ENCODE measurements at places on chromosomes 11 and 22. TPM values are rescaled to one million over a fixed set of nuclear protein-coding genes. Genes with fewer than 3 reads are reported as not detected.

DNA sequence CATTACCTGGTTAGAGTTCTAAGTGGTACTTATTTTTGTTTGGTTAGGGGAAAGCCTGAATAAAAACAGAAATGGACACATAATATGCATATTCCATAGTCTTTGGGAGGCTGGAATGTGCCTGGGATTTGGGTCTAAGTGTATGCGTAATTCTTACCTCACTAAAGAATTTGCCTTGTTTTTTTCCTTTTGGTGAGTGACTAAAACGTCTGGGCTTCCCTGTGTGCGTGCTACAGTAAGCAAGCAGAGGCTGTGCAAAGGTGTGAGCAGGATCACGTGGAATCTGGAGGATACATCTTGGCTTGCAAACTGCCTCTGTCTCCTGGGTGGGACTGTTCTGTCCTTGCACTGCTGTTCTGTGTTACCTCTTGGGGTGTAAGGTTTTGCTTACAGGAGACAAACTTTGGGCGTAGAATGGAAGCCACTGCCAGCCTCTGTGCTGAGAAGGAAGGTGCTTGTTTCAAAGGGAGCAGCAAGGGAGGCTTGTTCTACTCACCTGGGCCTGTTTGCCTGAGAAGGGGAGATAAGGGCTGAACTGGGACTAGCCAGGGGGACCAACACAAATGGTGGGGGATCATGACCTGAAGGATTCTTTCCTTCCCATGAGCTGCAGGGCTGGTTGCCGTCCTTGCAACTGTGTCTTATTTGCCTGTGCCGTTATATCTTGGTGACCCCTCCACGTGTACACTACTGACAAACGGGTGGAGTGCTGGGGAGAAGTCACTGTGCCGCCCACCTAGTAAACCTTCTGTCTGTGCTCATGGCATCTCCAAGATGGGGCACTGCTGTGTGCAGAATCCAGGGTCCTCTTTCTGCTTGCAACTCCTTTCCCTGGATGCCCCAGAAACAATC is 4.5 kb downstream of the NEAT1 start:
- DNase-seq: no peak

GRCh38 chr22:35470903-35471321 is 69.7 kb upstream of the RASD2 start:
- DNase-seq: no peak

DNA sequence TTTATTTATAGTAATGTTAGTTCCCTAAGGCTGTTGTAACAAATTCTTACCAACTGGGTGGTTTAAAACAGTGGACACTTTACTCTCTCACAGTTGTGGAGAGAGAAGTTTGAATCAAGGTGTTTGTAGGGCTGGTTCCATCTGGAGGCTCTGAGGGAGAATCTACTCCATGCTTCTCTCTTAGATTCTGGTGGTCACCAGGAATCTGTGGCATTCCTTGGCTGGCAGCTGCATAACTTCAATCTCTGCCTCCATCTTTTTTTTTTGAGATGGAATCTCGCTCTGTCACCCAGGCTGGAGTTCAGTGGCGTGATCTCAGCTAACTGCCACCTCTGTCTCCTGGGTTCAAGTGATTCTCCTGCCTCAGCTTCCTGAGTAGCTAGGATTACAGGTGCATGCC is 46.3 kb downstream of the LDLRAD3 start:
- DNase-seq: no peak

GRCh38 chr22:33438273-33438672 is 380.1 kb upstream of the SYN3 start:
- DNase-seq: no peak

- DNase-seq: no peak
Measured at GRCh38 chr22:24502034-24502433, 6.9 kb downstream of the UPB1 start.

The EHF gene
- polyA plus RNA-seq: not detected
